ENCODE measurements at places on chromosomes 7 and 10.
A peak's percentile ranks its signal among the peaks of the same experiment; 100 is the strongest.

DNA sequence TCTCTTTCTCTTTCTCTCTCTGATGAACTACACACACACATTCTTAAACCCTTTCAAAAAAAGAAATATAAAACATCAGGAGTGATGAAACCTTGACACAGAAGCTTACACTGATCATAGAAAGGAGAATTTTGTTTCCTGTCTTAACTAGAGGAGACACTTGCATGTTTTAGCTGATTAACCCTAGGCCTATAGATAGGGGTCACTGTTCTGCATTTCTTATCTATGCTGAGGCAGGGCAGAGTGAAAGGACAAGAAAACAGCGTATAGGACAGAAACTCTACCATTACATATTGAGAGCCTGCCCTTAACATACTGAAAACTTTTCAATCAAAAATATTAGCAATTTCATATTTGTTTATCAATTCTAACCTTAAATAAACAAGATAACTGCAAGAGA is 680.6 kb upstream of the MBL2 start:
- no peak for DNase-seq

GRCh38 chr10:99527526-99528493 is 4.9 kb upstream of the NKX2-3 start:
- no peak for DNase-seq

DNA sequence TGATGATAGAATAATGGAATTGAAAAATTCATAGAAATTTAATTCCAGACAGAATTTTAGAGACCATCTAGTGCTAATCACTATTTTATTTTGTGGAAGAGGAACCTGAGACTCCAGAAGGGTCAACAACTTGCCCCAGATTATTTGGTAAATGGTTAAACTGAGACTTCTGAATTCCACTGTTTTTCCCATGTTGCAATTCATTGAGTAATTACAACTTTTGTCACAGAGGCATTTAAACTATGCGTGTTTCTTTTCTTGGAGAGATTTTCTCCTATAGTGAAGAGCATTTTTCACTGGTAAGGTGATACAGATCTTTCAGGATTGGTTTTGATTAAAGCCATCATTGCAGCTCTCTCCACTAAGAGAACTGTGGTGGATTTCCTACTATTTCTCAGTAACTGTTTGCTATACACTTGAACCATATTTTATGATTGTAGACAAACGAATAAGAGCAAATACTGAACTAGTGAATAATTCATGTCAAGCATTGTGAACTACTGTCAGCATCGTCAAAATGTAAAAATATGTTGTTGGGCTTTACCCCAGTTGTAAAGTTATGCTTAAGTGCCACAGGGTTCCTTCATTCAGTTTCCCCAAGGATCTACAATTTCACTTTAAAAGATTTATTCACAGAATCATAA is 26.5 kb downstream of the LRGUK start:
- DNase-seq = no peak

GRCh38 chr7:2005786-2006185 is 227.0 kb downstream of the MAD1L1 start:
- DNase-seq = no peak

DNA sequence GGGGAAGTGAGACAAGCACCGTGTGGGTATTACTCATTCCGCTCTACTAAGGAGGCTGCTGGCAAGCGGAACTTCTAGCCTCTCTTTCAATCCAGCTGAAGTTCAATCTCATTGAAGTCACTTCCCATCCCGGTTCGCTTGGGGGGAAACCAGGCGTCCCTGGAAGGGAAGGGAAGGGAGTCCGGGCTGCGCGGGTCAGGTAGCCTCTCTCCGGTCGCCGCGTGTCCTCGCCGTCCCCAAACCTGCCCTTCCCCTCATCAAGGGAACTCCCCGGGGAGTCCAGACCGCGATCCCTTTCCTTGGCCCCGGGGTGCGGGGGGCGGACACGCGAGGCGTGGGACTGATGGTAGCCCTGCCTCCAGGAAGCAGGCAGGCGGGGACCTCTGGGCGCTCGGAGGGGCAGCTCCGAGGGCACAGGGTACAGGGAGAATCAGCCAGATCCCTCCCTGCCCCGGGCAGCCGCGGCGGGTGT is 598 bp upstream of the ZEB1 start:
- peak; percentile 47 for DNase-seq

- peak; percentile 52 for DNase-seq
Measured at GRCh38 chr7:431658-432111, 88.0 kb downstream of the PDGFA start.

GRCh38 chr7:66627881-66628360 is 760 bp upstream of the KCTD7 start:
- no peak for DNase-seq

DNA sequence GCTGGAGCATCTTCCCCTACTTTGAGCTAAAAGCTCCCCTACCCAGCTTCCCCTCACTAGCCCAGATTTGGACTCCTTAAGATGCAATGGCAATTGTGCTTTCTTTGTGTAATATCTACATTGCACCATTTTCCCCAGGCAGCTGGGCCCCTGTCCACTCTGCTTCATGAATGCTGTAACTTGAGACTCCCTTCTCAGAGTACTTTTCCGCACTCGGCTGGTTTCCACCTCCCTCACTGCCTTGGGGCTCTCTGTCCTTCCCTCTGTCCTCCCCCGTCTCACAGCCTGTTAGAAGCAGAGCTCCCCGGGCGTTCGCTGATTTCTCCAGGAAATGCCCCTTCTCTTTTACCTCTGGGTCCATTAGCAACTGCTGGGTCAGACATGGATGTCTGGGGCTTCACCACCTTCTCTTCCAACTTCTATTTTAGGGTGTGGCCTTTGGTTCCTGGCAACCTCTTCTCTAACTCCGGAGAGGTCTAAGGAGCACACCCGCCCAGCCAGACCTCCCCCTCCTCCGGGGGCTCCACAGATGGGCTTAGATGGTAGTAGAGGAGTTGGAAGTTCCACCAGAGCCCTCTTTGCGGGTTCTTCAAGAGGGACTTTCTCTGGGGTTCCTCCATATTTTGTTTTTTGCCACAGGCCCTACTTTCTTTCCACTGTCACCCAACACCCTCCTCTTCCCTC is 2.9 kb upstream of the TMEM72 start:
- DNase-seq = no peak

DNA sequence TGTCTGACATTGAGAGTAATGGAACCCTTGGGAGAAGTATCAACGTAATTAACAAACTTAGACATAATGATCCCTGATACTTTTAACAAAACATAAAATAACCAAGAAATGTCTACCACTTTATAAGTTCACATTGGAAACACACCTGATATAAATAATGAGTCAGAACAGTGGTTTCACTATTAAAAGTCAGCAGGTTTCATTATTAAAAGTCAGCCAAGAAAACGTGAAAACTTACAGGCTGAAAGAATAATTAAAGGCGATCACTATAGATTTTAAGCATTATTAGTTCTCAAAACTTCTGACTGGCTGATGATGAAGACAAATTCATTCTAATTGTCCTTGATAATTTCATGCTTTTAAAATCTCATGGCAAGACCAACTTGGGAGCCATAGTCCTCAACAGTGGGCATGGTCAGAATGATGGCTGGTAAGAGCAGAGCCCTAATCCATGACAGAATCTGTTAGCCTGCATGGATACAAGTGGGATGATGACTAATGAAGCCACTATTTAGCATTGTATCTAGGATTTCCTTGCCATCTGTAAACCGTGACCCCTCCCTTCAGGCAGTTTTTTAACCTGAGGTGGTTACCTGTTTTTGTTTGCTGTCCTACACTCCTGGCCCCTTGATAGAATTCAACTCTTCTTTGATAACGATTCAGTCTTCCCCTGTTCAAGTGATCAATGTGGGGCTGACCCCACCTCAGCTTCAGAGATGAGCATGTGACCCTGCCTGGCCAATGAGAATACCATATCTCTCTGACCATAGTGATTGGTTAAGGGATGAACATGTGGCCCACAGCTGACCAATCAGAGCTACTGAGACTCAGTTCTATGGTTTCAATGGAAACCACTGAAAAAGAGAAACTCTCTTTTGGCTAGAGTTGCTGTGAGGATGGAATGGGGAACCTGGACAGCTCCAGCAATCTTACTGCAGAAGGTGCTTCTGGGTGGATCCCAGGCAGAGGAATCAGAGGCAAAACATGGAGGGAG is 151.0 kb downstream of the PLPP4 start:
- no peak for DNase-seq

Measured in putamen (tissue), 1 donor.